ENCODE measurements at places on chromosomes 7 and 10.

DNA sequence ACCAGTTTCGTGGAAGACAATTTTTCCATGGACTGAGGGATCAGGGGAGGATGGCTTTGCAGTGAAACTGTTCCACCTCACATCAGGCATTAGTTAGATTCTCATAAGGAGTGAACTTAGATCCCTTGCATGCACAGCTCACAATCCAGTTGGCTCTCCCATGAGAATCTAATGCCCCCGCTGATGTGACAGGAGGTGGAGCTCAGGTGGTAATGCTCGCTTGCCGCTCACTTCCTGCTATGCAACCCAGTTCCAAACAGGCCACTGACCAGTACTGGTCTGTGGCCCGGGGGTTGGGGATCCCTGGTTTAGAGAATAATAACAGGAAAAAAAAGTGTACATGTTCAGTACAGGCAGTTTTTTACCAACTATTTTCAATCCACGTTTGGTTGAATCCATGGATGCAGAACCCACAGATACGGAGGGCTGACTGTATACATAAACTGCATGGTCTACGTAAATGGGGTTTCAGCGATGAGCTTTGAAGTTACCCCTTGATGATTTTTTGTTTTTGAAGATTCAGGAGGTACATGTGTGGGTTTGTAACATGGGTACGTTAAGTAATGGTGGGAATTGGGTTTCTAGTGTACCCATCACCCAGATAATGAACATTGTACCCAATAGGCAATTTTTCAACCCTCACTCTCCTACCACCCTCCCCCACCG, 24.5 kb downstream of the OGDH start:
- no peak for DNase-seq

DNA sequence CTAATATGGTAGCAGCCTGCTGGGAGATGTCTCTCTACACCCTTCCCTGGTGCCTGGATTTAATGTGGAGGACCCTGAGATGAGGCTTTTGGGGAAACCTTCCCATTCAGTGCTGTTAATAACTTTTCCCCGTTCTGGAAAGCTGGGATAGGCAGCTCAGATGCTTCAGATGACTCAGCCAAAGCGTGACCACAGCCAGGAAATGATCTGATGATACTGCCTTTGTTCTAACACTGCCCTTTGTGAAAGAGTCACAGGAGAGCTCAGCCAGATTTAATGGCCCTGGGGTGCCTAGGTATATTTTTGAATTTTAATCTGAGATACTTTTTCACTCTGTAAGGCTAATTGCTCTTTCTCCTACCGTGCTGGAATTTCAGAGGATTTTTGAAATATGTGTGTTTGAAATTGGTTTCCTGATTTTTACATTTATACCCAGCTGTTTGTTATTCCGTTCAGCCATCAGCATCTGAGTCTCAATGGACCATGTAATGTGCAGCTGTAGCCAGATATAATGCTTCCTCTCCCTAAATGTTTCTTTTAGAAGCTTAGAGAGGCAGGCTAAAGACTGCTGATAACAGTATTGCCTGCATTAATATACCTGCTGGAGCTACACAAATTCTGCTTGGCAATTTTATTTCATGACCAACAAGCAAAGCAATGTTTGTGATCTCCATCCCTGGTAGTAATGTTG, 17.8 kb downstream of the CELF2 start:
- no peak for DNase-seq

GRCh38 chr10:287026-287709, 151.9 kb downstream of the ZMYND11 start:
- DNase-seq, result no peak

DNA sequence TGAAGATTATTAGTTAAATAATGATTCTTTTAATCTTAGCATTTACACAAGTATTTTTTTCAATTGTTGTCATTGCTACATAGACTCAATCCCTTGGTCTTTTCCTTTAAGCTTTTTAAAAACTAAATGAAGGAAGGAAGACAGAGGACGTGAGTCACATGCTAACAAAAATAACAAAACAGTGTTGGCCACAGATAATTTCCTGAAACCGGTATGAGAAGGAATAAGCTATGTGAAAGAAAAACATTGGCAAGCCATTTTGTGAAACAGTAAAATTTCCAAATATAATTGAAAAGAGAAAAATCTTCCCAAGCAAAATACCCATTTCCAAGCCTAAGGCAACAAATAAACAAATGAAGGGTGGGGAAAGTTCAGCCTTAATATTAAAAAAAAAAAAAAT, 223.0 kb downstream of the AHR start:
- no peak for DNase-seq

DNA sequence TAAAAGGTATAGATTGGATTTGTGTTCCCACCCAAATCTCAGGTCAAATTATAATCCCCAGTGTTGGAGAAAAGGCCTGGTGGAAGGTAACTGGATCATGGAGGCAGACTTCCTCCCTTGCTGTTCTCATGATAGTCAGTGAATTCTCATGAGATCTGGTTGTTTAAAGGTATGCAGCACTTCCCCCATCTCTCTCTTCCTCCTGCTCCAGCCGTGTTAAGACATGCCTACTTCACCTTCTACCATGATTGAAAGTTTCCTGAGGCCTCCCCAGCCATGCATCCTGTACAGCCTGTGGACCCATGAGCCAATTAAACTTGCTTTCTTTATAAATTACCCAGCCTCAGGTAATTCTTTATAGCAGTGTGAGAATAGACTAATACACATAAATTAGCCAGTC, 39.1 kb downstream of the HTR7 start:
- DNase-seq, result no peak

GRCh38 chr7:30926313-30926712, 14.7 kb downstream of the AQP1 start:
- no peak for DNase-seq

DNA sequence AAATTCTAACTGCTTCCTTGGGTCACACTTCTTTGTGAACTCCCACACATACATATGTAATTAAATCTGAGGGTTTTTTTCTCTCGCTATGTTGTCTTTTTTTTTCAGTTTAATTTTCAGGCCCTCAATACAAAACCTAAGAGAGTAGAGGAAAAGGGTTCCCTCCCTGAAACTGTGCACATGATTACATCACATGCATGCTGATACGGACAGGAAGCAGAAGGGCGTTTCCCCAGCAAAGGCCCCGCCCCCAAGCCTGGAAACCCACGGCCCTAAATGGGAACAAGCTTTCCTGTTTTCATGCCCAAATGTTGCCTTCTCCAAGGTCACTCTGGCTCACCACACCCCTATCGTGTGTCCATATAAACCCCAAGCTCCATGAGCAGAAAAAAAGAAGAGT, 115.4 kb downstream of the TEX36 start:
- DNase-seq, result no peak
